ENCODE measurements at places on chromosomes 7 and 10. TPM values are rescaled to one million over a fixed set of nuclear protein-coding genes. Genes with fewer than 3 reads are reported as not detected.

- DNase-seq: no peak
These were observed 190.0 kb downstream of the PLXNA4 start for GRCh38 chr7:132386201-132386681.

Gene CPN1
- not detected for total RNA-seq

Gene LIPN
- total RNA-seq: not detected

DNA sequence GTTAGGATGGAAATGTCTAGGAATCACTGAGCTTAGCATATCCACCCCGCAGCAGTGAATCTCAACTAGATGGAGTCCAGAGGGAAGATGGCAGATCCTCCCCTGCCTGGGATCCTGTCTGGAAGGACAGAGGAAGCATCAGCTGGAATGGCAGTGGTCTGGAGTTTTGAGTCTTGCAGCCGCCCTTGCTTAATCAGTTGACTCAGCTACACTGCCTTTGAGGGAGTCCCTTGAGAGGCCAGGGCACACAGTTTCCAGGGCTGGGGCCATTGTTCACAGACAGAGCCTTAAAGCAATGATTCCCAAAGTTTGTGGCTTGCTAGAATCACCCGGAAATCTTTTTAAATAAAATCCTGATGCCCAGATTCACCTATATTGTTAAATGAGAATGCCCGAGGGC, 128.1 kb downstream of the NT5C2 start:
- DNase-seq: no peak

Gene DIP2C
- total RNA-seq: 18.7 TPM

GRCh38 chr7:16606704-16607103, 38.9 kb downstream of the ANKMY2 start:
- no peak for DNase-seq

Gene WASHC2C
- total RNA-seq: 55.7 TPM

Gene ADAM12
- total RNA-seq: 22.5 TPM

GRCh38 chr7:52838981-52839411, 196.4 kb upstream of the POM121L12 start:
- peak; percentile 11 for DNase-seq

Gene PDAP1
- total RNA-seq: 38.0 TPM

Gene DRGX
- total RNA-seq: not detected

Gene FAM25C
- total RNA-seq: not detected

Gene EZH2
- 10.6 TPM for total RNA-seq

DNA sequence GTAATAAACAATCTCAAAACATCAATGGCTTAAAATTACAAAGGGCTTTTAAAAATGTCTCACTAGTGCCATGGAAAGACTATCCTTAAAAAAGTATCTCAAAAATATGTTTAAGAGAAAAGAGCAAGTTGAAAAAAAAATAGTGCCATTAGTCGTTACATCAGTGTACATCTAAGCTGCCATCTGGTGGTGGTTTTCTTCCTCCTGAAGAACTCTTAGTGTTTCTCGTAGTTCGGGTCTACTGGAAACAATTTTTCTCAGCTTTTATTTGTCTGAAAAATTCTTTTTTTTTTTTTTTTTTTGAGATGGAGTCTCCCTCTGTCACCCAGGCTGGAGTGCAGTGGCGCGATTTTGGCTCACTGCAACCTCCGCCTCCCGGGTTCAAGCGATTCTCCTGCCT, 5.9 kb upstream of the GARIN1A start:
- peak; percentile 30 for DNase-seq

Gene KLLN
- total RNA-seq: 0.86 TPM

GRCh38 chr7:90717296-90718060, 121.4 kb downstream of the CDK14 start:
- peak; percentile 36 for DNase-seq

DNA sequence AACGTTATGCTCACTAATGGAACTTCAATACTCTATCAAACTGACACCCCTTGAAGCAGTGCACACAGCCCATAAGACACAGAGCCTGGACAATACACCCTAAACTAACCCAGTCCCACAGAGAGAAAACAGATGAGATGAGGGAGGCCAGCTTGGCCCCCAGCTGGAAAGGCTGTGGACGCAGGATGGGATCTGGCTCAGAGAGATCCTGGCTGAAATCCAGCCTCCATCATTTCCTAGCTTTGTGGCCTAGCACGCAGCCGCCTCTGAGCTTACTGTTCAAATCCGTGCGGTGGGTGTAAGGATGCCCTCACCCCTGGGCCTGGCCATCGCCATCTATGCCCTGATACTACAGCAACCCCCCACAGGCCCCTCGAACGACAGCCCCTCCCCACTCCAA, 32.7 kb downstream of the SNX8 start:
- peak; percentile 66 for DNase-seq

GRCh38 chr7:22855049-22855392, 32.4 kb upstream of the TOMM7 start:
- no peak for DNase-seq

DNA sequence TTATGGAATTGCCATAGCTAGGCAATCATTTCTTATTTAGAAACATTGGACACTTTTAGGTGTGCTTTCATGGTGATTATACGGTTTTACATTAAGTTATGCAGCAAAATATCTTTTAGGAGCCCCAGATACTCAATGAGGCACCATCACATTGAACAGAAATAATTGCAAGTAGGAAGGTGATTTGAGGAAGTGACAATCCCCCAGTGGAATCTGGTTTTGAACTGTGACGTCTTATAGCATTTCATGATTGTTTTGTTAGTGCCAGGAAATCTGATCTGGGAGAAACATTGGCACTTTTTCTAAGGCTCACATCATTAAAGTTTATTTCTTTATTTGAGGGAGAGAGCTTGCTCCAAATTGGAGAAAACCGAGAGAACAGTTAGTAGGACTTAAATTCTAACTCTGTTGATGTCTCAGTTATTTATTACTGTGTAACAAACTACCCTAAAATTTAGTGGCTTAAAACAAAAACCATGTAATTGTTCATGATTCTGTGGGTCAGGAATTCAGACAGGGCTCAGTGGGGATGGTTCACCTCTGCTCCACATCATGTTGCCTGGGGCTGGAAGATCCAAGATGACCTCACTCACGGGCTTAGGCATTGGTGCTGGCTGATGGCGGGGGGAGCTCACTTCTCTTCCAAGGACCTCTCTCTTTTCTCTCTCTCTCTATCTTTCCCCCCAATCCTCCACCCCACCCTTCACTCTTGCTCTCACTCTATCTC, 78.2 kb upstream of the STEAP1B start:
- DNase-seq: peak; percentile 80

DNA sequence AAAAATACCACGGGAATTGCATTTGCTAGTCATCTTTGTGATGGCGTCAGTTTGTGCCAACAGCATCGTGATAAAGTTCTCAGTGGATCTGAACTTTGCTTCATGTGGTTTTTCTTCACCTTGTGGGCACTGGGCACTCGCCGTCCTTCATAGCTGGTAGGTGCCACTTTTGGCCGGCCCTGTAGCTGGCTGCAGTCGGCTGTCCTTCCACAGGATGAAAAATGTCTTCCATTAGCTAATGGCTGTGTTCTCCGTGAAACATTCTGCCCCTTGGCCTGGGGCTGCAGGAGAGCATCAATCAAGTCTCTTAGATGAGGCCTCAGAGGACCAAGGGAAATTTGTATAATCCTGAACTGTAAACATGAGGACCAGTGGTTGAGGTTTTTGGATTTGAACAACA, 145.3 kb downstream of the DYNC1I1 start:
- DNase-seq: no peak

GRCh38 chr10:70956029-70956759, 67.8 kb upstream of the PCBD1 start:
- no peak for DNase-seq

DNA sequence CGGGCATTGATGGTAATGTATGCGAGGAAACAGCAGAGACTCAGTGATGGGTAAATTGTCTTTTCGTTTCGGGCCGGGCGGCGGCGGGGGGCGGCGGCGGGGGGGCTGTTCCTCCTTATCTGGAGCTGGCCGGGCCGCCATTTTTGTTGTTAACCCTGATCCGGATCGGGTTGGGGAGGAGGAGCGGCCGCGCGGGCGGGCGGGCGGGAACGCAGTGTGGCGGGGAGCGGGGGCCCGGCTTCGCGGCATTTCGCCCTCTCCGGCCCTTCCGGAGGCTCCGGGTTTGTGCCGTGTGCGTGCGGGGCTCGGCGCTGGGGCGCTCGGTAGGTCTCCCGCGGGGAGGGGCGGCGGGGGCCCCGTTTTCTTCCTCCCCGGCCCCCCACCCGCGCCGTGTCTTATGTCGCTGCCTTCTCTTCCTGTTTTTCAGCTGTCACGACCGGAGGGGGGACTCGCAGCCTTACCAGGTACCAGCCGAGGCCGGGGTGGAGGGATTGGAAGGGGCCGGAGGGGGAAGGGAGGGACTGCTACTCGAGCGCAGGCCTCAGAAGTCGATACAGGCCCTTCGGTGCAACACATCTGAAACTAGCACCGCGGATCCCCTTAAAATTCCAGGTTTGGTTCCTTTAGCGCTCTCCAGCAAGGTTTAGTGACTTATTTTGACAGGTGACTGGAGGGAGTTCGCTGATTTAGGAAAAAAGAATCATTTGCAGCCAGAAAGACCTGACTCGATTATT, 820 bp downstream of the WAC start:
- DNase-seq: peak; percentile 49

DNA sequence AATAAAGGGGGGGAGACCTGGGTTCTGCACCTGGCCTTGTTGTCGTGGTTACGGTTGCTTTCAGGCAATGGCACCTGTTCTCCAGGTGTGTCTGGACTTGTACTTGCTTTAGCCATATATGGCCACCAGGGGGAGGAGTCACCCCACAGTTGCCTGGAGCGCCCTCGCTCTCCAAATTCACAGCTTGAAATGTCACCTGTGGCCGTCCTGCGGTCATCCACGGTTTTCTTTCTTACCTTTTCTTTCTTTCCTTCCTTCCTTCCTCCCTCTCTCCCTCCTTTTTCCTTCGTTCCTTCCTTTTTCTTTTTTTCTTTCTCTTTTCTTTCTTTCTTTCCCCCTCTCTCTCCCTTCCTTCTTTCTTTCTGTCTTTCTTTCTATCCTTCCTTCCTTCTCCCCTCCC, 157.2 kb upstream of the ZNF92 start:
- DNase-seq: peak; percentile 42

DNA sequence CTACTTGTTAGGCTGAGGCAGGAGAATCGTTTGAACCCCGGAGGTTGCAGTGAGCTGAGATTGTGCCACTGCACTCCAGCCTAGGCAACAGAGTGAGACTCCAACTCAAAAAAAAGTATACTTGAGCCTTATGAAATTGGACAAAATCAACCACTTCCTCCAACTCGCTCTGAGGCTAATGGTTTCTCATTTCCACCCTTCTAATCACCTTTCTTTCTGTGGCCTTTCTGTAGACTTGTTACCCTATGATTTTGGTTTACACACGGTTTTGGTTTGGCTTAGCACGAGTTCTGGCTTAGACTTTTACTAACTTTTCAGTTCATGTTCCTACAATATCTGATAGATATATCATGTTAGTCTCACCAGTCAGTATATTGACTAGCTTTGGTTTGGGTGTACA, 152.0 kb downstream of the PHTF2 start:
- no peak for DNase-seq

- peak; percentile 83 for DNase-seq
These were observed 161.5 kb upstream of the AGR3 start for GRCh38 chr7:17043012-17043877.

Gene FUOM
- total RNA-seq: 7.3 TPM

- DNase-seq: peak; percentile 83
These were observed 1126.3 kb downstream of the SORCS1 start for GRCh38 chr10:106038246-106038645.

GRCh38 chr7:11436773-11437524, 395.0 kb downstream of the THSD7A start:
- DNase-seq: no peak

Gene RASA4B
- 2.3 TPM for total RNA-seq

- DNase-seq: peak; percentile 94
These were observed 288.1 kb downstream of the PARD3 start for GRCh38 chr10:34526758-34527730.

DNA sequence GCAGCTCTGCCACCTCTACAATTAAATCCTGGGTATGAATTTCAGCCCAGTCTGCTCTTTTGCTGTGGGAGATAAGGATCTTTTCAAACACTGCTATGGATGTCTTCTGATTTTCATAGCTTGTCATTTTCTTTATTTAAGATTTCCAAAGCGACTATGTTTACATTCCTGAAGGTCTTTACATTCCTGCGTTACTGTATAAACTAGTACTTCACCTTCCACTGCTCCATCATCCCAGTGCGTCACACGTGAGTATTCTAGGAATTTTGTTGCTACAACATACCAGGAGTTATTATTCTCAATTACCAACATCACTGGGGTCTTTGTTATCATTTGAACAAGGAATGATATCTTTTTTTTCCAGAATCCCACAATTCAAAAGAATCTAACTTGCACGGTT, 944.7 kb downstream of the SORCS3 start:
- peak; percentile 2 for DNase-seq

GRCh38 chr7:8152489-8153192, 109.3 kb downstream of the ICA1 start:
- DNase-seq: no peak

Gene MRM2
- 18.4 TPM for total RNA-seq

DNA sequence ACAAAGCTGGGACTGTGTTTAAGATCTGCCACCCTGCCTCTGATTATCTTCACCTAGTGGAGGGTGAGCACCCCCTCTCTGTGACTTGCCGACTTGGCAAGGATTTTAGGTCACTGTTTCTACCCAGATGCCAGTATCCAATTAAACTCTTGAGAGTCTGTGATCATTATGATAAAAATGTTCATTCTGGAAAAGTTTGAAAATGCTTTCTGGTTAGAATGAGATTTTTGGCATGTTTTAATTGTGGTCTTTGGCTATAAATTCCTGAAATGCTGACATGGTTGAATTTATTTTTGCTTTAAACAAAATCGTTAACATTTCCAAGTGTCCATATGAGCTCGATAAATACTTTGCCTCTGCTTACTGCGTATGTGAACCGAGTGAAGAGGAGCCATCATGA, 221.4 kb downstream of the BICC1 start:
- DNase-seq: no peak

DNA sequence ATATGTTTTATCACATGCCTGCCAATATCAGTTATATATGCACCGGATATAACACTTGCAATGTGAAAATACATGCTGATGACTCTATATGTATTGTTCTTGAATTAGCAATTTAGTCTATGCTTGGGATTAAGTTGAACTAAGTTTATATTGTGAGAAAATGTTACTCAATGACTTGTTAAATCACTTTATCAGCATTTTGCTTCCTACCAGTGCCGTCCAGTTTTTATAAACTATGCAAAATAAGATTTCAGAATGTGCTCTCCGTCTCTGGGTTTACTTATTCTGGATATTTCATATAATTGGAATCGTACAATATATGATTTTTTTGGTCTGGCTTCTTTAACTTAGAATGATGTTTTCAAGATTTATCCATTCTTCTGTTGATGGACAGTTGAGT, 25.5 kb upstream of the SLC26A3 start:
- DNase-seq: no peak

Gene TMEM178B
- 0.43 TPM for total RNA-seq

DNA sequence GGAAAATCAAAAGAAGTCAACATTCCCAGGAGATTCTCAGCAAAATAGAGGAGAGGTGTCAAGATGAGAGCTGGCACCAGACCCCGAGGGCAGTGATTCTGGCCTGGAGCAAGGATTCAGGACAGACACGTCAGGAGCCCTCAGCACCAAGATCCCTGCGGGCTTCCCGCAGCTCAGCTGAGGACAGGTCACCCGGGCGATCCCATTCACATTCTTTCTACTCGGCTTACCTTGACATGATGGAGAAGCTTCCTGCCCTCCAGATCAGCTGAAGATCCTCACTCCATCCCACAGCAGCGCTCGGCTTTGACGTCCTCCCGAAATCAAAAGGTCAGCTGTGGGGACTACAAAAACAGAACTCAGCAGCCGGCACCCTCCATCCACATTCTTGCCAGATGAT, 139.1 kb downstream of the DLG5 start:
- no peak for DNase-seq

Gene ZP3
- total RNA-seq: 0.86 TPM
